IMR-90 (cell line): ENCODE measurements at places on chromosomes 12 and 14. TPM values are rescaled to one million over a fixed set of nuclear protein-coding genes. Genes with fewer than 3 reads are reported as not detected.

DNA sequence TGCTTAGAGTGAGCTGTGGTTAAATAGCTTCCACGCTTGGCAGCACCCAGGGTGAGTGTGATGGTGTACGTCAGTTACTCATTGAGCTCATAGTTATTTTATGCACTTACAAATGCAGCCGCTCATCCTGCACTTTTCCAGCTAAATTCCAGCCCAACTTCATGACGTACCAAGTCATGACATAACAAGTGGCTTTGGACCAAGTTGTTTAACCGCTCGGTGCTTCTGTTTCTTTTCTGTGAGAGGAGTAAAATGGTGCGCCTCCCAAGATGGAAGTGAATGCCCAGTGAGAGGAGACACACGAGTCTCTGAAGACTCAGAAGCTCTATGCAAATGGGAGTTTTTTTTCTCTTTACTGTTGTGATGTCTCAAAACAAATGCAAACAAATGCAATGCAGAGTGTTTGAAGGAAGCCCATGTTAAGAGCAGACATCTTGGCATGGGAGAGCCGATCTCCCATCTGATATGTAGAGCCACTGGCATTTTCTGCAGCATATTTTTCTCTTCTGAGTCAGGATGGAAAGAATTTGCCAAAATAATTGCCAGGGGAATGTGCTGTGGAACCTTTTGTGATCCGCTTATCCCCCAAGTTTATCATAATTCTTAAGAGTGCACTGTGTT, 72.2 kb downstream of the FBXW8 start:
- H3K36me3 ChIP-seq = peaks cover 12% of the 10 kb centered on the region

GRCh38 chr12:25556153-25556552, 3.1 kb upstream of the LMNTD1 start:
- no peaks in the 10 kb centered on the region for H3K27me3 ChIP-seq
- no peak for DNase-seq
- H3K27ac ChIP-seq = no peak overlapping the region

LMNTD1 gene
- 1.3 and 1.5 TPM in 2 replicates for polyA plus RNA-seq

- peak overlapping the region; percentile 70; the same call in 1 of the 2 replicates for H3K27ac ChIP-seq
- peaks cover 33% of the 10 kb centered on the region for H3K4me1 ChIP-seq
- H3K27me3 ChIP-seq = no peaks in the 10 kb centered on the region
- DNase-seq = peak; percentile 75
Measured at GRCh38 chr12:65881348-65881961, 57.2 kb downstream of the HMGA2 start.

- no peaks in the 10 kb centered on the region for H3K4me1 ChIP-seq
- no peaks in the 10 kb centered on the region for H3K27me3 ChIP-seq
- H3K27ac ChIP-seq = no peak overlapping the region
Measured at GRCh38 chr12:40752011-40752410, 59.8 kb downstream of the CNTN1 start.

- no peaks in the 10 kb centered on the region for H3K36me3 ChIP-seq
- no peak overlapping the region for H3K4me3 ChIP-seq
- H3K4me1 ChIP-seq = no peaks in the 10 kb centered on the region
- no peaks in the 10 kb centered on the region for H3K27me3 ChIP-seq
Measured at GRCh38 chr12:125983784-125984500, 918.7 kb downstream of the AACS start.

KCNMB4 gene
- 1.1 TPM in 2 replicates for polyA plus RNA-seq

PTHLH gene
- 1.3 and 1.6 TPM in 2 replicates for polyA plus RNA-seq

DNA sequence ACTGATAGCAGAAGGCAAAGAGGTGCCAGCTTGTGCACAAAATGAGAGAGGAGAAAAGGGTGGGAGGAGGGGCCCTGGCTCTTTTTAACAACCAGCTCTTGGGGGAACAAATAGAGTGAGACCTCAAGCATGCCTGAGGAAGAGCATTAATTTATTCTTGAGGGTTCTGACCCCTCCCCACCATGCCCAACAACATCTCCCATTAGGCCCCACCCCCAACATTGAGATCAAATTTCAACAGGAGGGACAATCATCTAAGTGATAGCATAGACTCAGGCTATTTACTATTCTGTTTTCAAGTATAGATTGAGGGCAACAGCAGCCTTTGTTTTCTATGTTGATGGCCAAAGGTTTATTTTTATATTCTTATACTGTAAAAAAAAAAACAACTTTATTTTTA, 59.7 kb downstream of the FUT8 start:
- DNase-seq = no peak
- no peak overlapping the region for H3K4me3 ChIP-seq
- H3K27me3 ChIP-seq = no peaks in the 10 kb centered on the region
- H3K4me1 ChIP-seq = no peaks in the 10 kb centered on the region

- no peak for DNase-seq
- no peak overlapping the region for H3K27ac ChIP-seq
- no peaks in the 10 kb centered on the region for H3K4me1 ChIP-seq
- H3K4me3 ChIP-seq = no peak overlapping the region
Measured at GRCh38 chr14:33676891-33677290, 274.0 kb downstream of the EGLN3 start.

DNA sequence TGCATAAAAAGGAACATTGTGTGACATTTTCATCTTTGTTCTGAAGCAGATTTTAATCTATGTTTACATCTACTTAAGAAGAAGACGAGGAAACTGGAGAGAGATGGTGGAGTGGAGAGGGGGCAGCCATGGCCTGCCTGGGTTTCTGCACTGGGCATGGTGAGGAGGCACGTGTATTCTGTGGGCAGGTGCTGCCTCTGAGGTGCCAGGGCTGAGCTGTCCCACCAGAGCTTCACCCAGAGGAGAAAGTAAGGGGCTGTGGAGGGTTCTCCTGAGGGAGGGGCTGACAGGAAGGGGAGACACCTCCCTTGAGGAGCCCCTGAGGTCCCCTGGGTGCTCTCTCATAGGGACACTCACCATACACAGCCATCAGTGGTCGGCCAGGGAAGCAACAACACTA, 372.4 kb upstream of the OR4E1 start:
- no peak for DNase-seq
- H3K4me3 ChIP-seq = no peak overlapping the region
- H3K27ac ChIP-seq = no peak overlapping the region

COCH gene
- polyA plus RNA-seq = 0.10 and 0.17 TPM in 2 replicates

- H3K27ac ChIP-seq = no peak overlapping the region
- H3K36me3 ChIP-seq = no peaks in the 10 kb centered on the region
- H3K27me3 ChIP-seq = peaks cover 16% of the 10 kb centered on the region
- no peak for DNase-seq
- H3K4me3 ChIP-seq = no peak overlapping the region
Measured at GRCh38 chr12:4443616-4444015, 2.0 kb downstream of the FGF6 start.

DNA sequence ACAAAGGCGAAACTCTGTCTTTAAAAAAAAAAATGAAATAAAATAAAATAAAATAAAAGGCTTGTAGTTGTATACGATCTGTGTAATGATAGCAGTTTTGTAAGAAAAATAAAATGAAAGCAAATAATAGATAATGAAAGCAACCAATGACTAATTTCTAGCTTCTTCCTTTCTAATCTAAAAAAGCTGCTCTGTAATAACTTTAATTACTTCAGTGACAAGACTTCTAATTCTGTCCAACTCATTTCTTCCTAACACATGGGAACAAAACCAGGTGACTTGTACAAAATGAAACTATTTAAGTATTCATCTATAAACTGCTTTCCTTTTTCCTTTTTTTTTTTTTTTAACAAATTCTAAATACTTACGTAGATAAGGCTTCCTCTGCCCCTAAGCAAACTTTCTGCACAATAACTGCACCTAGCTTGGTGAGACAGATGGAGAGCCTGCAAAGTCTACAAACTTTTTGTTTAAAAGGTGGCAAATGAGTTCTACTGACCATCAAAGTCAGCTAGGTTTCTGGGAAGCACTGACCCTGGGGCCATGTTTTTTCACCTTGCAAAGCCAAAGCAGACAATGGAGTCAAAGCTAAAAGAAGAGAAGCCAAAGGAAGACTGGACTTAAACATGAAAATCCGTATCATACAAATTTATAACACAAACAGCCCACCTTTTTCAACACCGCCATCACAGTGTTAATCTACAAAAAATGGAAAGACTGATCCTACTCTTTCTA, 28.2 kb downstream of the DENND5B start:
- DNase-seq = no peak
- no peak overlapping the region for H3K27ac ChIP-seq
- peaks cover 2% of the 10 kb centered on the region for H3K4me1 ChIP-seq
- H3K36me3 ChIP-seq = no peaks in the 10 kb centered on the region
- H3K27me3 ChIP-seq = no peaks in the 10 kb centered on the region

DNA sequence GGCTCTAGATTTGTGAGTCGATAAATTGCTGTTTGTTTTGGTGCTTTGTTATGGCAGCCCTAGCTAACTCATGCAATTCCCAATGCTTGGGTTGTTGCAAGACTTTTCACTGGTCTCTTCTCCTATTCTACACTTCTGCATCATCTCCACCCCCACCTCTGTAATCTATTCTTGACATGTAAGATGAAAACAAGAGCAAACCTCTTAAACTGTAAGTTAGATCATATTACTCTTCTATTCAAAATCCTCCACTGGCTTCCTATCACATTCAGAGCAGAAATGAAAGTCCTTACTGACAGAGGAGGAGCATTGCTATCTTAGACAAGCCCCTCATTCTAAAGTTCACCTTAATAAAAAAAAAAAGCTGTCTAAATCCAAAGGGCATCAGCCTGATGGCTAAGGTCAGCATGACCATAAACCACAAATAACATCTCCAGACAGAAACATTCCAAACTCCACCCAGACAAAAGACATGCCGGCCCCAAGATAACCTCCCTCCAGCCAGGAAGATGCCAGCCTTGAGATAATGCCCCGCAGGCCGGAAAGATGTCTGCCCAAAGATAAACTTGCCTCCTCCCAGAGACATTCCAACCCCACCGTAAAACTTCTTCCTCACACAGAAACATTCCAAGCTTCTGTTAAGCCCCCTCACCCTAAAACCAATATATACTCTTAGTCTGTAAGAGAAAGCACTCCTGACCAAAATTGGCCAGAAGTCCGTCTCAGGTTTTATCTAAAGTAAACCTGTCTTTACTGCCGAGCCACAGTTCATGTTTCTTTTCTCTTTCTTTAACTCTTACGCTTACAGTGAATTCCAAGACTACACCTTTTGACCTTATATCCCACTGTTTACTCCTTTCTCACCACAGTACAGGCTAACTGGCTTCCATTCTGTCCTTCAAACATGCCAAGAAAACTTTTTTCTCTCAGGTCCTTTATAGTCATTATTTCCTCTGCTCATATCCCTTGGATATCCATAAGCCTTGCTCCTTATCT, 308.9 kb downstream of the KCNH5 start:
- H3K4me1 ChIP-seq = no peaks in the 10 kb centered on the region
- H3K27me3 ChIP-seq = no peaks in the 10 kb centered on the region
- no peaks in the 10 kb centered on the region for H3K36me3 ChIP-seq
- H3K27ac ChIP-seq = no peak overlapping the region
- H3K4me3 ChIP-seq = no peak overlapping the region

- no peak for DNase-seq
- no peaks in the 10 kb centered on the region for H3K4me1 ChIP-seq
- no peaks in the 10 kb centered on the region for H3K36me3 ChIP-seq
- no peak overlapping the region for H3K27ac ChIP-seq
Measured at GRCh38 chr14:47778631-47779030, 103.2 kb upstream of the MDGA2 start.

- H3K4me3 ChIP-seq = no peak overlapping the region
- no peak overlapping the region for H3K27ac ChIP-seq
- H3K36me3 ChIP-seq = peaks cover 26% of the 10 kb centered on the region
- DNase-seq = peak; percentile 54
- no peaks in the 10 kb centered on the region for H3K27me3 ChIP-seq
Measured at GRCh38 chr12:95282266-95282665, 64.7 kb downstream of the VEZT start.

CACNB3 gene
- 45.1 and 45.2 TPM in 2 replicates for polyA plus RNA-seq

DNA sequence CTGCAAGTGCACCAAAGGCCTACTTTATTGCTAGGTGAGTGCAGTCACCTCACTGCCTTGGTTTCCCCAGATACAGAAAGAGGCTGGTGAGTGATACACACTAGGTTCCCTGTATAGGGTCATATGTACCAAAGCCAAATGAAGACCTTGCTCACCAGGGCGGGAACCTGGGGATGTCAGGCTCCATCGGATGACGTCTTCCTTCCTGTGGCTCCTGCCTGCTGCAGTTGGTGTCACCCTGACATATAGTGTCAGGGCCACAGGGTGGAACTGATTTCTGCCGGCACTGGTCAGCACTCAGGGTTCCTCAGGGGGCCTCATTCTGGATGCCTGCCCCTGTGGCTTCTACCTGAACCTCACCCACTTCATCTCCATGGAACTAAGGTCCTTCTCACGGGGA, 43.1 kb downstream of the PLEKHG3 start:
- H3K27ac ChIP-seq = no peak overlapping the region
- H3K27me3 ChIP-seq = no peaks in the 10 kb centered on the region
- H3K4me1 ChIP-seq = peaks cover 14% of the 10 kb centered on the region
- H3K4me3 ChIP-seq = no peak overlapping the region
- peaks cover 13% of the 10 kb centered on the region; the same call in 1 of the 2 replicates for H3K36me3 ChIP-seq

IL26 gene
- polyA plus RNA-seq = not detected in 2 replicates

CLSTN3 gene
- 14.5 and 16.4 TPM in 2 replicates for polyA plus RNA-seq

NKX2-1 gene
- not detected in 2 replicates for polyA plus RNA-seq

RNF10 gene
- polyA plus RNA-seq = 65.2 and 95.0 TPM in 2 replicates

DNA sequence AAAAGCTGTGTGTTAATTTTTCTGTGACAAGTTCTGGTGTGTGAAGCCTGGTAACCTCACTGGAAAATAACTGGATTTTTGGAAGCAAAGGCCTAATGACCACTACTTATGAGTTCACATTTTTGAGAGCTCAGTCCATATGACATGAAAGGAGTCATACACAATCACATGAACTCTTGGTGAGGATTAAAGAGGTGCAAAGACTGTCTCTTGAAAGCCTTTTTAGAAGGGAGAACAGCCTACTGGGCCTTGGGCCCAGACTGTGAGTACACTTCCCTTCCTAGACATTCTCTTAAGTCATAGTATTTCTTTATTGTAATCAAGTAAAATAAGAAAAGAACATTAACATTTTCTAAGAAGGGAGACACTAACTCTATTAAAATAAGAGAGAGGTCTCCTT, 176.1 kb downstream of the BCAT1 start:
- H3K4me1 ChIP-seq = peaks cover 4% of the 10 kb centered on the region; the same call in 1 of the 2 replicates
- no peak overlapping the region for H3K27ac ChIP-seq
- H3K36me3 ChIP-seq = no peaks in the 10 kb centered on the region
- DNase-seq = no peak
- H3K4me3 ChIP-seq = no peak overlapping the region

PLEKHD1 gene
- not detected in 2 replicates for polyA plus RNA-seq

DNA sequence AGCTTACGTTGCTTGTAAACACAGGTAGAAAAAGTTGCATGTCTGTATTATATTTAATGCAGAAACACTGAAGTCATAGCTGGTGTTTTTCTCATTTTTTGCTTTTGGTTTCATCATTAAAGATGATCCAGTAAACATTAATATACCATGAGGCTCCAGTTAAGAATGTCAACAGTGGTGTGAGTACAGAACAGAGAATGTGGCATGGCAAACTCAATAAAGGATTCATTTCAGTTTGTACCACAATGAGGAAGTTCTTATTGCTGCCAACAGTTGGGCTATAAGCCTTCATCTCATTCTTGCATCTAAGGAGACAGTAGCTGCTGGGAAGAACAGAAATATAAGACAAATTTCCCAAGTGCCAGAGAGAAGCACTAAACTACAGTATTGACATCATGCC, 72.1 kb upstream of the ST8SIA1 start:
- H3K27ac ChIP-seq = no peak overlapping the region
- no peaks in the 10 kb centered on the region for H3K4me1 ChIP-seq
- DNase-seq = no peak
- no peaks in the 10 kb centered on the region for H3K27me3 ChIP-seq

- peaks cover 14% of the 10 kb centered on the region for H3K4me1 ChIP-seq
- H3K36me3 ChIP-seq = no peaks in the 10 kb centered on the region
- DNase-seq = no peak
- H3K27ac ChIP-seq = no peak overlapping the region
Measured at GRCh38 chr12:88303335-88303734, 161.2 kb downstream of the TMTC3 start.

- DNase-seq = no peak
- H3K36me3 ChIP-seq = no peaks in the 10 kb centered on the region
- H3K4me3 ChIP-seq = no peak overlapping the region
- no peaks in the 10 kb centered on the region for H3K4me1 ChIP-seq
Measured at GRCh38 chr14:92316937-92317336, 6.0 kb upstream of the SLC24A4 start.
